Ureter (tissue), 1 donor: ENCODE measurements at places on chromosomes 2 and 18.

- DNase-seq = peak; percentile 84
These were observed 36.0 kb upstream of the CD207 start for GRCh38 chr2:70871398-70872211.

GRCh38 chr2:150475479-150476250 lies 11.8 kb downstream of the RND3 start:
- no peak for DNase-seq

GRCh38 chr2:231384970-231385369 lies 10.5 kb upstream of the B3GNT7 start:
- DNase-seq = no peak

- DNase-seq = no peak
These were observed 1224.8 kb downstream of the SUCLG1 start for GRCh38 chr2:83234246-83234645.

DNA sequence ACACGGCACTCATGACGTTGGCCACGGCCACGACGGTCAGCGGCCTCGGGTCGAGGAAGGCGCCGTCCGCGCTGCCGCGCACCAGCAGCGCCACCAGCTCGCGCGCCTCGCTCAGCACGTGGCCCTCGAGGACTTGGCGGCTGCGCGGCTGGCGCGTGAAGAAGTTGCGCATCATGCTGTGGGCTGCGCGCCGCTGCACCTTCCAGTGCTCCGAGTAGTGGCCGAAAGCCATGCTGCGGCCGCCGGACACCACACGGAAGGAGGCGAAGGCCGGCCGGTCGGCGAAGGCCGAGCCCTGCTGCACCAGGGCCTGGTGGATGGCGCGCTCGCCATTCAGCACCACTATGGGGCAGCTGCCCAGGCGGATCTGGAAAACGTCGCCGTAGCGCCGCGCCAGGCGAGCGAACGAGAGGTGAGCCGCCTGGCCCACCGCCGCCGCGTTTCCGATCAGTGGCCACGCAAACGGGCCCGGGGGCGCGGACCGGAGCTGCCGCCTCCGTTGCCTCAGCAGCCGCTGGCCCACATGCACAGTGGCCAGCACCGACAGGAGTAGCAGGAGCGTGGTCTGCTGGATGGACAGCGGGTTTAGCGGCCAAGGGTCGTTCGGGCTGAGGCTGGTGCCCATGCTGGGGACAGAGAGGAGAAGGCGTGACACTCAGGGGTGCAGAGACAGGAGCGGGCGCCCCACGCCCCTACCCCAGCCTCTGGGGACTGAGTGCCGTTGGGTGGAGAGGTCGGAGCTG lies 1.0 kb downstream of the CYP1B1 start:
- DNase-seq = no peak

GRCh38 chr2:62431512-62431911 lies 74.5 kb downstream of the TMEM17 start:
- no peak for DNase-seq

- DNase-seq = no peak
These were observed 76.6 kb upstream of the GRB14 start for GRCh38 chr2:164697688-164698461.

GRCh38 chr2:219081701-219082331 lies 21.1 kb upstream of the IHH start:
- DNase-seq = no peak
